Panc1 (cell line): ENCODE measurements at places on chromosomes 11 and 22.

DNA sequence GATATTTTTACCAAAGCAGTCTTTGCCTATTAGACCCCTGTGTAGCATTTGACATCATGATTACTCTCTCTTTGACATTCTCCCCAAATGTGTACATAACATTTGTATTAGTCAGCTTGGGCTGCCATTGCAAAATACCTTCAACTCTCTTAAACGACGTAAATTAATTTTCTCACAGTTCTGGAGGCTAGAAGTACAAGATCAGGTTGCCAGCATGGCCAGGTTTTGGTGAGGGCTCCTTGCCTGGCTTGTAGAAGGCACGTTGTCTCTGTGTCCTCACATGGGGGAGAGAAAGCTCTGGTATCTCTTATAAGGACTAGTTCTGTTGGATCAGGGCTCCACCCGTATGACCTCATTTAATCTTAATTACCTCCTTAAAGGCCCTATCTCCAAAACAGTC, 12.3 kb upstream of the DLAT start:
- DNase-seq: no peak

- no peak for DNase-seq
These were observed 9.6 kb upstream of the KCNQ1OT1 start for GRCh38 chr11:2709429-2709828.

DNA sequence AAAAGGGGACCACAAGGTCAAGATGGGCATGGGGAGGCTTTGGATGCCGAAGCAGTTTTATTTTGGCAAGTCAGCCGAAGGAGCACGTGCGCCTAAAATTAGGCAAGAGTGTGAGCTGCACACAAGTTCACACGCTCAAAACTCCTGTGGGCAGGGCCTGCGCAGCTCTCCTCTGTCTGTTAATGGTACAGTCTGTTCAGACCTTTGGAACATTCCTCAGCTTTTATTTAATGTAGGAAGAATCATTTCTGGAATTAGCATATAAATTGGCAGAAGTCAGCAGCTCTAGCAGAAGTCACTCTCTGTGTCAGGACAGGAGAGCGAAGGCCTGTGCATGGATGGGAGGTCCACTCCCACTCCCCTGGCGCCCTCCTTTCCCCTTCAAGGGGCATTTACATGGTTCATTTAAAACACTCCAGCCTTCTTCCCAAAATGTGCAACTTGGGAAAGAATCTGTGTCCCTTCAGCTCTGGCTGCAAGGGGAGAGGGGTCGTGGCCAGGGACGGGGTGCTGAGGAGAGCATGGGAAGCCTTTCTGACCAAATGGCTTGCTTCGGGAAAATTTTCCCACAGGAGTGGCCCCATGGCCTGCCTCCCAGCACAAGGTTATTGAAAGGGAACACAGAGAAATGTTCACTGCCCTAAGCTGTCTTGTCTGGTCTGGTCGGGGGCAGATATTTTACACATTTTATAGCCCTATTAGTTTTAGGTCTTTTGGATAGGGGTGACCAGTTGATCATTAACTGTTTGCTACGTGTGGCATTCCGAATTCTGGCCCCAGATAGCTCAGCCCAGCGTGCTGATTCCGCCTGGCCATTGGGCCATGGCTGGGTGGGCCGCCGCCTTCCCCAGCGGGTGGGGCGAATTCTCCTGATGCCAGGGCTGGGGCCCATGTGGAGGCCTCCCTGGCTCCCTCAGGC, 43.9 kb upstream of the SMIM38 start:
- no peak for DNase-seq

DNA sequence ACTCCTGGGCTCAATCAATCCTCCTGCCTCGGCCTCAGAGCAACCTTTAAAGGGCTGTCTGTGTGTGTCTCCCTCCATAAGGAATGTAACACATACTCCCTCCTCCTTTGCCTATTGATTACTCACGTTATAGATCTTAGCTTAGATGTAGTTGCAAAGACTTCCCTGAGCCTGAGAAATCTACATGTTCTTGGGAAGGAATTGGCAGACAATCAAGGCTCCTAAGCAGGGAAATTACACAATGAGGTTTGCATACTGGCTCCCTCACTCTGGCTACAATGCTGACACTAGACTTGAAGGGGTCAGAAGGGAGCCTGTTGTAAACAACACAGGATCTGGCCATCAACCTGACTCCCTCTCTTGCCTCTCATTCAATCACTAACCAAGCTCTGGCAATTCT, 5.2 kb upstream of the OLFML1 start:
- no peak for DNase-seq

DNA sequence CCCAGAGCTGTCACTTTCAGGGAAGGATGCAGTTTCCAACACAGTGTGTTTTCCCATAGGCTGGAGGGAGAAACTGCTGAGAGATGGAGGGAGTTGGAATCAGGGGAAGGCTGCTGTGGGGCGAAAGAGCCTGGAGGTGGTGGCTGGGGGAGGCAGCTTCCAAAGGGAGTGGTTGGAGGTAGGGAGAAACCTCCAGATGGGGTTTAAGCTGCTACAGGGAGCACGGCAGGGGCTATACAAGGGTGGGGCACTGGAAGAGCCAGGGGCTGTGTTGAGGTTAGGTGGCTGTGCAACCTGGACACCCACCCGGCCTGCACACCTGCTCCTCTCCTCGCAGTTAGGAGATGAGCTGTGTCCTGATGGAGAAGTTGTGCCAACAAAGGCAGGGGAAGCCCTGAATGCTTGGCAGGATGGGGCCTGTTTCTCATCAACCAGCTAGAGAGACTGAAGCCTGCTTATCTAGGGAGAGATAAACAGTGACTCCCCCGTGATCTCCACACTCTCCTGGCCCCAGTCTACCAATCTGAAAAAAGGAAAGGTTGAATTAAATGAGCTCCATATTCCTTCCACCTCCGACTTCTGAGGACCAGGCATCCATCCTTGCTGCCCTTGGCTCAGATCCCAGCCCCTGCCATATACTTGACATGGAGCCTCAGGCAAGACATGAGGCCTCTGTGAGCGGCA, 3.6 kb upstream of the SLCO2B1 start:
- DNase-seq: no peak

GRCh38 chr22:31229402-31230079, 17.4 kb downstream of the LIMK2 start:
- no peak for DNase-seq

- DNase-seq: no peak
These were observed 71.8 kb downstream of the DSCAML1 start for GRCh38 chr11:117725048-117725734.

- DNase-seq: no peak
These were observed 37.8 kb downstream of the PPP6R3 start for GRCh38 chr11:68498321-68498720.

- DNase-seq: no peak
These were observed 209.8 kb upstream of the NARS2 start for GRCh38 chr11:78784321-78785061.

DNA sequence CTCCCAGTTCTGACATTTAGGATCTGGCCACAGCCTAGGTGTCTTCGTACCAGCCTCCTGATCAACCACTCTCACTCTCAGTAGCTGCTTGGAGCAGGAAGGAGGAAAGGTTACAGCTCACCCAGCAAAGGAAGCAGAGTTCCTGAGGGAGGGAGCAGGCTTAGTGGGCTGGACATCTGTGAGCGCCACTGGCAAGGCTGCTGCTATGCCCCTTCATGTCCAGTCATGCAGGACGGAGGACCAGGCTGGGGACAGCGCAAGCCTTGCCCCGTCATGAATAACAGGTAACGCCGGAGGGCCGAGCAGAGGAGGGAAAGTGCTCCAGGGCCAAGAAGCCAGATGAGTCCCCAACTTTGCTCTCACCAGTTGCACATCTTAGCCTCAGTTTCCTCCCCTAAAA, 25.8 kb downstream of the TPST2 start:
- DNase-seq: no peak

DNA sequence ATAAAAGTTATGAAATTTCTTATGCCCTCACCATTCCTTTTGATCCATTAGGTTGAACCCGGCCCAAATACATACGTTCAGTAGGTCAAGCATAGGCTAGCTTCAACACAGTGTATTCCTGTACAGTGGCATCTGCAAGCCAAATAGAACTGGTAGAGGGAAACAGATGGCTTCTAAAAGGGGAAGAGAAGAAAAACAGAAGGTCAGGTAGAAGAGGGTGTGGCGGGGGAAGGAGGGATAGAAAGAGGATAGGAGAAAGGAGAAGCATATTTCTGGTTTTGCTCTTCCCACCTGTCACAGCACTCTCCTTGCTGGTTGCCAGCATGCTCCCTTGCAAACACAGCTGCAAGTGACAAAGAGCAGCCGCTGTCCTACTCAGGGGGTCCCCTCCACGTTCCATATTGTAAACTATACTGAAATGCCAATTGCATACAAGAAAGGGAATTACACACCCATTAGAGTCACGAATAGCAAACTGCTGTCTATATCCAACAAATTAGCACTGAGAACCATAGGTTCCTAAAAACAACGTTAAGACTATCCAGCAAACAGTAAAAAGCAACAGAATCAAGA, 71.8 kb downstream of the PHF21A start:
- DNase-seq: no peak

- DNase-seq: no peak
These were observed 41.0 kb downstream of the C11orf71 start for GRCh38 chr11:114359342-114359741.

- no peak for DNase-seq
These were observed 55.0 kb upstream of the ZBTB44 start for GRCh38 chr11:130369713-130370112.

DNA sequence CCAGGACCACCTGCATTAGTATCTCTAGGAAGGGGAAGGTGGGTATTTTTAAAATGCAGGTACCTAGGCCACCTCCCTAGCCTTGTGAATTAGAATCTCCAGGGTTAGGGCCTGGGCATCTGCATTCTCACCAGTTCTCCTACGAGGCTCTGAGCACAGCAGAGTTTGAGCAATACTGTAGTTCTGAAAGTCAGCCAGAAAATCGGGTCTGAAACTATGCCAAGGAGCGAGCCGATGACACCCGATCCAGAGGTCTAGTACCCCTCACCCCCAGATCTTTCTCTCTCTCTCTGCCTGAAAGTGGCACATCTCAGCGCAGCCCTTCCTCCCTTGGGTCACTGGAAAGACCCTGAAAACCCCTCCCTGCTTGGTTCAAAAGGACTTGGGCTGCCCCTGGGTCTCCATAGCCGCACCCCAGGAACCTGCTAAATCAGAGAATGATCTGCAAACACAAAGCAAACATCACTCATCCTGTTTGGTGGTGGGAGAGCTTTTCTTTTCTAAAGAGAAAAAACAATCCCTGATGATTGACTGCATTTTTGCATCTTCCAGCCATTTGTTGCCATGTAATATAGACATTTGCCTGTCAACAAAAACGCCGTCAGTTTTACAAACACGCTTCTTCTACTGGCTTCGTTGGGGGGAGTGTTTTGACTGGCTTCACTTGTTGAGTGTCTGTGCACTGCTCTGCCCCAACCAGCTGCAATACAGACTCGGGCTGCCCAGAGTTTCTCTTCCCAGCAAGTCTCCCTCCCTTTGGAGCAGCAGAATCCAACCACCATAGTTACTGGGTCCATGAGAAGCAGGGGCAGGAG, 229.9 kb downstream of the MN1 start:
- no peak for DNase-seq

- DNase-seq: no peak
These were observed 40.3 kb upstream of the TTLL12 start for GRCh38 chr22:43227239-43227630.

- DNase-seq: no peak
These were observed 5.9 kb upstream of the CCDC117 start for GRCh38 chr22:28766628-28767027.

DNA sequence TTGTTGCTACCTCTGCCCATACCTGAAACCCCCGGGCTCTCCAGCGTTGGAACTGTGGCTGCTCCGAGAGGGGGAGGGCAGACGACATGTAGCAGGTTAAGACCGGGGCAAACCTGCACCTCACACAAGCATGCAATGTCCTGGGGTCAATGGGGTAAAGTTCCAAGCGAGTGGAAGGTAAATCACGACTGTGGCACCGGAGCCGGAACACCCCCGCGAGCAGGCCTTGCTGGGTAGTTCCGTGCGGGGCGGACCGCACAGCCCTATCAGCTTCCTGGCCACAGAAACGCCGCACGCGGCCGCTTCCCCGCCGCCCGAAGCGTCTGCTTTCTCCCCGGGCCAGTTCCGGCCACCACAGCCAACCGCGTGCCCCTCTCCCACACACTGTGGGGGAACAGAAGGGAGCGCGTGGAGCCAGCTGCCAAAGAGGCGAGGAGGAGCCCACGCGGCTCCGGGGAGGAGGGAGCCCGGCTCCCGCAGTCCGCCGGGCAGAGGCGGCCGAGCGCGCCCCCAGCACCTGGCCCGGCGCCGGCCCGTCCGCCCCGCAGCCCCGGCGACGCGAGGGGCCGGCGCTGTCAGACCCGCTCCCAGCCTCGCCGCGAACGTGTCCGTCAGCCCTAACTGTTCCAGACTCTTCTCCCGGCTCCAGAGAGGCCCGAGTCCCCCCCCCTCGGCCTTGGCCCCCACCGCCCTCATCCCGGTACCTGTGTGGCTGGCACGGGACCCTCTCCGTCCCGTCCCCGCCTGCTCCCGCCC, 1.6 kb downstream of the SPTBN2 start:
- DNase-seq: no peak

GRCh38 chr11:111652184-111652583, 49.9 kb downstream of the SIK2 start:
- no peak for DNase-seq

- no peak for DNase-seq
These were observed 49.3 kb downstream of the TIMP3 start for GRCh38 chr22:32850591-32851517.

- no peak for DNase-seq
These were observed 149.3 kb downstream of the FBXO7 start for GRCh38 chr22:32623943-32624342.

DNA sequence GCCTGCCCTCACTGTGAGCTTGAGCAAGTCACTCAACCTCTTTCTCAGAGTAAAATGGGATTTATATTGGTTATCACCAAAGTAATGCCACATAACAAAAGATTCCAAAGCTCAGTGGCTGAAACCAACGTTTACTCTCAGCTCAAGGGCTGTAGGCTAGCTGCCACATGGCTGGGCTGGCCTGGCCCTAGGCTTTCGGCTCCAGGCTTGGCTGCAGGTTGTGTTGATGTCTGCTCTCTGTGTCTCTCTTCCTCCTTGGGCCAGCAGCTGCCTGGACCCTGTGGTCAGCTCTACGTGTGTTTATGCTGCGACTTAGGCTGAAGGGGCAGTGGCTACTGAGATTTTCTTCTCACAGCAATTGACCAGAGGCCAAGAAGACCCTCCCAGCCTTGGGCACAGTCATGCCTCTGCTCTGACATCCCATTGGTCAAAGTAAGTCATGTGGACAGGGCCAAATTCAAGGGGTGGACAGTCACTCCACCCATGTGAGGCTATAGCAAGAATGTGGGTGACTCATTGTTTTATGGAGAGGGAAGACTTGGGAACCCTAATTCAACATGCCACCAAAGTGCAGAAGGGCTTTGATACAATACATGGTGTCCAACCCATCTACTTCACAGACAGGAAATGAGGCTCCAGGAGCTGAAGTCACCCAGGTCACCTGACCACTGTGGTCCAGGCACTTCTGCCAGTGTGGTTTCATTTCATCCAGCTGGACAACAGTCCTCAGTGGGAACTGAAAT, 90.6 kb downstream of the TSPAN18 start:
- DNase-seq: no peak

GRCh38 chr11:14384338-14384737, 25.4 kb upstream of the RRAS2 start:
- no peak for DNase-seq
